Inflammatory macrophage treated with lipopolysaccharide for 1 hour (primary cell): ENCODE measurements at places on chromosomes 12 and 14.

DNA sequence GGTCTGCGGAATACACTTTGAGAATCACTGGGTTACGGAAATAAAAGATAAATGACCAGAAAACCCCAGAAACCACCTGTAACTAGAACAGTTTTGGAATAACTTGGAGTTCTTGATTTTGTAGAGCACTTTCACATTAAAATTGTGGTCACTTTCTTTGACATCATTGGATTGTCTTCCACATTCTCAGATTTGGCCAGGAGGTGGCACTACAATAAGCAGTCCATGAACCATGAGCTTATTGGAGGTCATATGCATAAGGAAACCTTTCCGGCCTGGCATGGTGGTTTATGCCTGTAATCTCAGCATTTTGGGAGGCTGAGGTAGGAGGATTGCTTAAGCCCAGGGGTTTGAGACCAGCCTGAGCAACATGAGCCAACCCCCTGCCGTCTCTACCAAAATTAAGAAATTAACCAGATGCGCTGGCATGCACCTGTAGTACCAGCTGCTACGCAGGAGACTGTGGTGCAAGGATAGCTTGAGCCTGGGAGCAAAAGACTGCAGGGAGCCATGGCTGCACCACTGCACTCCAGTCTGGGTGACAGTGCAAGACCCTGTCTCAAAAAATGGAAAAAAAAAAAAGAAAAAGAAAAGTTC lies 107.7 kb upstream of the CAND1 start:
- DNase-seq, result peak; percentile 29

GRCh38 chr12:2341871-2342270 lies 289.1 kb downstream of the CACNA1C start:
- DNase-seq, result peak; percentile 90

- DNase-seq, result no peak
Observed at GRCh38 chr12:83805873-83806272, 1106.7 kb downstream of the SLC6A15 start.

DNA sequence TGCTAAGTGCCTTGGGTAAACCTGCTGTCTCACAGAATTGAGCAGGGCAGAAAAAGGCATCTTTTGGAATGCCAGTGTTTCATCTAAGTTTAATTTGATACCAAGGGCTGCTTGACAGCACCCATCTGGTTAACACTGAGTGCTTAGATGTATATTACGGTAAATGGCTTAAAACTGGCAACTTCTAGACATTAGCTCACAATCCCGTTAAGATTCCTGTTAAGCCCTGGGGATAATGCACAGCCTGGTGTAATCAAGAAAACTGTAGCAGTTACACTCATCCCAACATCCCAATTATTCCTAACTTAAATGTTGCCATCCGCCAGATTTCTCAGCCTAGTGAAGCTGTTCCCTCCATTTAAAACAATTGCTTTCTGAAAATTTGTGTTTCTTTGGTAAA lies 29.9 kb downstream of the PPFIBP1 start:
- DNase-seq, result no peak

GRCh38 chr14:100911665-100912316 lies 8.3 kb upstream of the RTL1 start:
- no peak for DNase-seq

GRCh38 chr12:54052438-54053002 lies 1.1 kb upstream of the HOXC4 start:
- no peak for DNase-seq

GRCh38 chr14:90599748-90600507 lies 203.1 kb downstream of the CALM1 start:
- no peak for DNase-seq

GRCh38 chr12:14621826-14622225 lies 54.1 kb upstream of the PLBD1 start:
- DNase-seq, result peak; percentile 36

GRCh38 chr14:70702161-70702560 lies 60.4 kb downstream of the TTC9 start:
- DNase-seq, result peak; percentile 61

GRCh38 chr12:61757831-61758505 lies 502.2 kb upstream of the USP15 start:
- no peak for DNase-seq
